ENCODE measurements at places on chromosomes 13 and 19.

DNA sequence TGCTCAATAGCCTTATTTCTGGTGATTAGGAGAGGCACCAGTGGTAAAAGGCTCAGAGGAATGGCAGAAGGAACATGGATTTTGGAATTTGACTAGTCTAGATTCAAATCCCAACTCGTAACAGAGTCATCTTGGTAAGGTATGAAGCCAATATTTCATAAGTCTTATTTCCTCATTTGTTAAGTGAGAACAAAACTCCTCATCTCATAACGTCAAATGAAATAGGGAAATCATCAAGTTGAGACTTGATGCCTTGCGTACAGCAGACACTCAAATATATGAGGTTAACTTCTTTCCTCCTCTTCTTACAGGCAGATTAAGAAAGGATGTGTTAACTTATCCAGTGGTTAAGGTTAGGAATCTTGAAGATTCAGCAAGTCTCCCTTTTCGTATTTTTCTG, 189.2 kb downstream of the DLEU7 start:
- DNase-seq, result no peak

DNA sequence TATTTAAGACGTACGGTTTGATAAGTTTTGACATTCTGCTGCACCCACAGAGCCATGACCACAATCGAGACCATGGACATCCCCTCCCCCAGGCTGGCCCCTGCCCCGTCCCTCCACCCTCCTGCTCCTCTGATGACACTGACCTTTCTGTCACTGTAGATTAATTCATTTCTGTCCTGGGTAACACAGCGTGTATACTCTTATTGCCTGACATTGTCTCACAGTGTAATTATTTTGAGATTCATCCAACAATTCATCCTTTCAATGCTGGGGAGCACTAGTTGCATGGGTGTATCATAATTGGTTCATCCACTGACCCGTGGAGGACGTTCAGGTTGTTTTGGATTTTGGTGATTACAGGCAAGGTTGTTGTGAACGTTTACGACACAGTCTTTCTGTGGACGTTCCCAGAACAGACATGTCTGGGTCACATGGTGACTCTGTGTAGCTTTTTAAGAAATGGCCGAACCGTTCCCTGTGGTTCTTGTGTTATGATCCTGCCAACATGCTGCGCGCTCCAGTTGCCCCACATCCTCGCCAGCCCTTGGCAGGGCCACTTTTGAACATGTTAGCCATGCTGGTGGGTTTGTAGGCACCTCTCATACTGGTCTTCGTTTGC, 41.9 kb downstream of the C13orf46 start:
- DNase-seq, result no peak

DNA sequence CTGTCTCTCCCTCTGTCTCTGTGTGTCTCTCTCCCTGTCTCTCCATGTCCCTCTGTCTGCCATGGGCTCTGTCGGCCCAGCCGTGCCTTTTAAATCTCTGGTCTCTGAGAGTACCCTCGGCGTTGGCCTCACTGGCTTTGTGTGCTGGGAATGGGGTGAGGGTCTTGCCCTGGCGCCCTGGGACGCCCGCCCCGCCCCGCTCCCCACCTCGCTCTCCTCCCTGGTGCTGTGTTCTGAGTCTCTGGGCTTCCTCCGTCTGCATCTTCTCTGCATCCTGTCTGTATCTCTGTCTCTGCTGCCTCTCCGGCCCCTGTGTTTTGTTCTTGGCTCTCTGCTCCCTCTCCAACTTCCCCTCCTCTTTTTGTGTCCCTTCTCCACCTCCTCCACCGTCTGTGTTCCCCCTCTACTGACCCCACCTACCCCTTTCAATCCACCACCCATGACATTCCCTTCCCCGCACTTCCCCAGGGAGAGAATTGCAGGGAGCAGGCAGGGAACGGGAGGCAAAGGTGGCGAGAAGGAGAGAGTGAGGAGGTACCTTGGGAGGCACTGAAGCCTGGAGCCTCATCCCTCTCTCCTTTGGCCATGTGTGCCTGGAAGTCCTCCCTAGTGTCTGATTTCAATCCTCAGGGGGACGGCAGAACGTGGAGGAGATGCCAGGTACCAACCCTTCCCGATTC, 4.0 kb upstream of the MEIS3 start:
- DNase-seq, result no peak

- DNase-seq, result no peak
These were observed 95.2 kb downstream of the LRCH1 start for GRCh38 chr13:46648166-46648607.

GRCh38 chr13:86907156-86907555, 764.0 kb upstream of the SLITRK5 start:
- no peak for DNase-seq

Data from stimulated activated naive CD4-positive, alpha-beta T cell treated with Interleukin-2 at 50 U/mL for 16 hours (primary cell).